ENCODE measurements at places on chromosomes 4 and X.

DNA sequence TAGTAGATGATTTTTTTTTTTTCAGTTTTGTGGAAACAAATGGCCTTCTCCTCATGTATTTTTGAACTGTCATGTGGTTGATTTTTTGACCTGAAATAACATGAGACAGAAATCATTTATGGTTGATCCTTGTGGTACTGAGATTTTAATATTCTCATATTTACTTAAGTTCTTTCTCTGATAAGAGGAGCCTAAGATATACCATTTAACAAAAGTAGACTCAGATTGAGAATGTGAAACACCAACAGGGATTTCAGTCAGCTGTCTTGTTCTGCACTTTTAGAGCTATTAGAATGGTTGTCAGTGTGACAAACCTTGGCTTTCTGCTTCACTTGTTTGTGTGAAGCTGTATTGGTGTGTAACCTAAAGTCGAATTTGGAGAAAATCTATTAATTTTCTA lies 575.7 kb downstream of the SPOCK3 start:
- no peak for DNase-seq

DNA sequence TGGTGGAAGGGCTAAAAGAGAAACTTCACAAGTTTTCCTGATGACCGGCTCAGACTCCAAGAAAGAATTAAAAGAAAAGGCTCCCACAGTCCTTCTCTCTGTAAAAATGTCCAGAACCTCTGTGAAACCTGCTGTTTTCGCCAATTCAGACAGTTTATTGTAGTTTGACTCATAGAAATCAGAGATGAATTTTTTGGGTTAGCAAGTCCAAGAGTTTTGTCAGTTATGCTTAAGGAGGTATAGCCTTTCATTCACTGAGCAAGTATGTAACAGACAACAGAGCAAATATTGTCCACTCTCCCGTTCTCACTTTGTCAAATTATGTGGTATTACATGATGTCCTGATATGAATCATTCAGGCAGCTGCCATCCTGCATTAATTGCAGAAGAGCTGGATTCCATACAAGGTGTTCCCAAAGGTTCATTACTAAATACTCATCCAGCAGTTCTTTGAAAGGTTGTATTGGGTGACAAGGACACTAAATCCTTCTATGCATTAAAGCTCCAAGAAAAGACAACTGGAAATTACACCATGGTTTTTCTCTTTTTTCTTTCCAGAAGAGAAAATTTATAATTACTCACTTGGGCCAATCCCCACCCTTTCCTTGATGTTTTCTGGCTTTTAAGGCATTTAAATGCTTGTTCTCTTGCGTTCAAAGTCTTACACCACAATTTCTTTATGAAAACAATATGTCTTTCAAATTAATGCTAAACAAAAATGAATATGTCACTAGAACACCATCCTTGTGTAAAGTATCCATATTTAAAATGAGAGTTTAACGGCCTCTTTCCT lies 30.0 kb upstream of the PLAC1 start:
- no peak for DNase-seq

DNA sequence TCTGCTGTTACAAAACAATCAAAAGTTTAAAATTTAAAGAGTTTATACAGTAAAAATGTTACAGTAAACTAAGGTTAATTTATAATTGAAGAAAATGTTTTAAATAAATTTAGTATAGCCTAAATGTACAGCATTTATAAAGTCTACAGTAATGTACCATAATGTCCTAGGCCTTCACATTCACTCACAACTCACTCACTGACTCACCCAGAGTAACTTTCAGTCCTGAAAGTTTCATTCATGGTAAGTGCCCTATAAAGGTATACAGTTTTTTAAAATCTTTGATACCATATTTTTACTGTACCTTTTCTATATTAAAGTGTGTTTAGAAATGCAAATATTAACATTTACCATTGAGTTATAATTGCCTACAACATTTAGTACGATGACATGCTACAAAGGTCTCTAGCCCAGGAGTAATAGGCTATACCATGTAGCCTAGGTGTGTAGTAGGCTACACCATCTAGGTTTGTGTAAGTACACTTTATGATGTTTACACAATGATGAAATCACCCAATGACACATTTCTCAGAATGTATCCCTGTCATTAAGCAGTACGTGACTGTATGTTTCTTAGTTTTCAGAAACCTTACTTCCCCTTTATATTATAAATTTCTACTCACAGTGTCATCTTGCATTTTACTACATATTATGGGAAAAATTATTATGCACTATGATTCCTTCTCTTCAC lies 320.8 kb downstream of the ADAM29 start:
- DNase-seq = no peak

DNA sequence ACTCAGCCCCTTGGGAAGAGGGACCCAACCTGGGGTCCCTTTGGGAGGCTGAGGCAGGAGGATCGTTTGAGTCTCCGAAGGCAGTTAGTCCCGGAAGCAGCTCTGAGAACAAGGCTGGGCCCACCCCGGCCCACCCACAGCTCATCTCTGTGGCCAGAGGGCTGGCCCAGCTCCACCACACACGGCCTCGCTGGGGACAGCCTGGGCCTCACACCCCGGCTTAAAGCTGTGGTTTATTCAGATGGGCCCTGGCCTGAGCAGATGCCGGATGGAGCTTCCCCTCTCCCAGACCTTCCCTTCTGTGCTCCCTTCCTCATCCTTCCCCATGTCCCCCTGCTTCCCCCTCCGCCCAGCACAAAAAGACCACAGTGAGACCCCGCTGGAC lies 54.4 kb downstream of the FAM53A start:
- DNase-seq = no peak

DNA sequence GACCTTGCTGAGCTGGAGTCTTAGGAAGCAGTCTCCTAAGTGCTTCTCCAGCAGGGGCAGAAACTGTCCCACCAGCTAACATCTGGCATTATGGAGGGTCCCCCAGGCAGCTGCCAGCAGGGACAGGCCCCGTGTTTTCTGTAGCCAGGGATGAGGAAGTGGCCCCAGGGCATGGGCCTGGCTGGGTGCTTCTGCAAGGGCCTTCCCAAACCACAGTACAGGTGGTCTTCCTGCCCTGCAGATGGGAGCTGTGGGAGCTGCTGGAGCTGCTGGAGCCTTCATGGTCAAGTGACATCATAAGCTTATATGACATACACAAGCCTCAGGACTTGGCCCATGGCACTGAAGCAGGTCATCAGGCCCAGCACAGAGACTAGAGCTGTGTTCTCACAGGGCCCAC lies 5.0 kb upstream of the MSANTD1 start:
- no peak for DNase-seq

Data from SK-MEL-5 (cell line).